ENCODE measurements at places on chromosomes 12 and 14.
A peak's percentile ranks its signal among the peaks of the same experiment; 100 is the strongest.

DNA sequence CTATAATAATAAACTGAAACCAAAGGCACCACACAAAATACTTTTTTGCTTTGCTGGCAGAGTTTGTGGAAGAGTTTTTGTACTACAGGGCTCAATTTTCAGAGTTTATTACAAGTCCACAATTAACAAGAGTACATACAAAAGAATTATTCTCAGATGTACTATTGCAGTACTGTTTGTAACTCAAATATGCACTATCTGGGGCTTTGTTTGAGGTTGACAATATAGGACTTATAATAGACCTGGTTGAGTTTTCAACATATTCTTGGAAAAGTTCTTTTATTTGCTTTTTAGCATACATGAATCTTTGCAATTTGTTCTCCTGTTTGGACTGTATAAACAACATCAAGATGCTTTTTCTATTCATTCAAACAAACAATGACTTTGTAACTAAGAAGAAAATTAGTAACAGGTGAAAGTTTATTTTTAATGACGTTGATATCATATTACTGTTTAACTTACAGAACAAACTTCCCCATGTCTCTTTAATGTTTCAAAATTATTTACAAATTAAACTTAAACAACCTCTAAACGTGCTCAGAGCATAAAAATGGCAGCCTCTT is 407.4 kb upstream of the PRICKLE1 start:
- no peak for DNase-seq

DNA sequence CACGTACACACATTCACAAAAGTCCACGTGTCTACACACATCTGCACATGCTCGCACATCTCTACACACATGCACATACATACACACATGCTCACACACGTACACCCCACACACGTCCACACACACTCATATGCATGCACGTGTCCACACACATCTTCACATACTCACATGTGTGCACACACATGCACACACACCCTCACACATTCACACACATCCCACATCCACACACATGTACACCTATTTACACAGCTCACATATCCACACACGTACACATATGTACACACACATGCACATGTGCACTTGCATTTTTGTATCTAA is 3.6 kb downstream of the ADGRD1 start:
- no peak for DNase-seq

- DNase-seq: no peak
Observed at GRCh38 chr12:14962797-14963196, 1.4 kb upstream of the ARHGDIB start.

GRCh38 chr12:22812531-22812930 is 187.6 kb downstream of the ETNK1 start:
- no peak for DNase-seq

DNA sequence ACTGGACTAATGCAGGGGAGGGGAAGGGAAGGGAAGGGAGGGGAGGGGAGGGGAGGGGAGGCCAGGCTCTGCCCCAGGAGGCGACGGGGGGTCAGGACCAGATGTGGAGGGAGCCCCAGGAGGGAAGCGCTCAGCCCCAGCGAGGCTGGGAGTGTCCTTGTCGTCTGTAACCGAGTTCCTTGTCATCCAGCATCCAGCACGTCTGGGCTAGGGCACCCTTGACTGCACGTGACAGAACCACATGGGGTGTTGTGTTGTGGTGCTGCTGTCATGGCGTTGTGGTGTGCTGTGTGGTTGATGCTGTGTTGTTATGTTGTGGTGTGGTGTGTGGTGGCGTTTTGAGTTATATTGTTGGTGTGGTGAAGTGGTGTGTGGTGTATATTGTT is 28.4 kb upstream of the SFSWAP start:
- DNase-seq: no peak

DNA sequence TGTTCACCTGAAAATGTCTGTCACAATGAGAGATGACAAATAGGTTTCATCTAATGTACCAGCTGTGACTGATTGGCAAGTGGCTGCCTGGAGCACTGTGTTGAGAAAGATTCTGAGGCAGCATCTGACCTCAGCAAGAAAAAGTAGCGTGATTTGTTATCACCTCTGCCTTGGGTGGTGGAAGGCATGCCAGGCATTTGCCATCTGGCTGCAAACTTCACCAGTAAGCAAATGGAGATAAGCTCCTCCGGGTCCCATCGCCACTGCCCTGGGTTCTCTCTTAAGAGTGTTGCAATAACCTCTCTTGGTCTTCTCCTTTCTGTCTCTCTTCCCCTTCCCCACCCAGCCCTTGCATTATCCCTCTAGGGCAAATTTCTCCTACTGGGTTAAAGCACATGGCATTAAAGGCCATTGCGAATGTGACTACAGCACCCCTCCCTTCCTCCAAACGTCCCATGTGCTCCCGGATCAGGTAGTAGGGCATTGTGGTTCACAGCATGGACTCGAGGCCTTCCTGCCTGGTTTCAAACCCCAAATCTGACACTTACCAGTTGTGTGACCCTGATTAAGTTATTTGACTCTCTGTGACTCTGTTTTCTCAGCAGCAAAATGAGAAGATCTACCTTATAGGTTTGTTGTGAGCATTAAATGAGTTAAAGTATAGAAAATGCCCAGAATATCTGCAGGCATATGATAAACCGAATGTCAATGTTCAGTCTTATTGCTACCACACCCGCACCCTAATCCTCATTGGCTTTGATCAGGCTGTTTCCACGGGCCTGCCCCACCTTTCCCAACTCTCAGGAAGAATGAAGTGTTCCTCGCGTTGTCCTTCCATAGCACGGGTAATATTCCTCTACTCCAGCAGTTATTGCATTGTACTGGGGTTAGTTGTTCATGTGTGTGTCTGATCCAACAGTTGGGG is 8.2 kb upstream of the LGALS3 start:
- no peak for DNase-seq

DNA sequence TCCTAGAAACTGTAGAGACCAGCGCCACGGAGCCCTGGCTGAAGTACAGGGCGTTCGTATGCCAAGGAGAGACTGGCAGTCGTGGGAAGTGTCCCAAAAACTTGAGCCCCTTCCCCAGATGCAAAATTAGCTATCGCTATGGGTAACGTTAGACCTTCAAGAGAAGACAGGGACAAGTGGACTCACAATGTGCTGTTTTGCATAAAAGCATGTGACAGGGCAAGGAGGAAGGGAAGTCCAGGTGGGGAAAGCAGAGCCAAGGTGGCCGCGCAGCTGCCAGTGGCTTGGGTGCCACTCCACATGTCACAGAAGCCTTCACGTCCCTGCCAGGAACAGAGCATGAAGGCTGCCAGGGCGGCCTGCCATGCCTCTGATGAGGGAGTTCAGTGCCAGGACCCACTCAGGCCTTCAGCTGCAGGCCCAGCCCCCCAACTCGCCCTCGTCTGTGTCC is 61.2 kb upstream of the DYNC1H1 start:
- peak; percentile 59 for DNase-seq

GRCh38 chr12:105409279-105409678 is 78.8 kb downstream of the C12orf75 start:
- DNase-seq: no peak

DNA sequence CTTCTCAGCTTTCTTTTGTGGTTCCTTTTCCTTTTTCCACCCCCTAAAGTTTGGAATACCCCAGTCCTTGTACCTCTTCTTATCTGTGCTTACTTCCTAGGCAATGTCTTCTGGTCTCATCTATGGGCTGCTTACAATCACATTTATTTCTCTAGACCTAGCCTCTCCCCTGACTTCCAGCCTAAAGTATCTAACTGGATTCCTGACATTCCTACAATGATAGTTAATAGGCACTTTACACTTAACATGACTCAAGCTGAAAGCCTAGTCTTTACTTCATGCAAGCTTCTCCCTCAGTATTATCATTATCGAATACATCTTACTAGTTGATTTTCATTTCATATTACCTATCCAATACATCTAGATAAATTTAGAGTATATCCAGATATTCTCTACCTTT is 21.2 kb downstream of the CLECL1 start:
- no peak for DNase-seq

GRCh38 chr12:126914170-126914793 is 1352.7 kb upstream of the TMEM132C start:
- no peak for DNase-seq

GRCh38 chr12:57240926-57241401 is 10.0 kb downstream of the STAC3 start:
- DNase-seq: peak; percentile 52

- DNase-seq: no peak
Observed at GRCh38 chr14:105207460-105207901, 26.4 kb upstream of the NUDT14 start.

DNA sequence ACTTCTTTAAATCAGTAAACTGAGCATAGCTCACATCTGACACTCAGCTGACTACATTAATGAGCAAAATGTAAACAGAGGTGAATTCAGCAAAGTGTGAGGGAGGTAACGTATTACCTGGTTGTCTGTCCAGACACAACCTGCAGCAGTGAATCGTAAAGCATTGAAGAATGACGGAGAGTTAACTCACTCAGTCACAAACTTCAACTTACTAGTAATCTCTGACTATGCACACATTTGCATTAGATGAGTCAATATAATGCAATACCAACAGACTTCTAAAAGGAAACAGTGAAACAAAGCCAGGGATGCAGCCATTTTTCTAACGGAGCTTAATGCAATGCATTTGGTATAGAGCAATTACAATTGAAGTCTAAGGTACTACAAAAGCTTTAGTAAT is 40.0 kb downstream of the STX2 start:
- no peak for DNase-seq

GRCh38 chr12:28937196-28937595 is 211.9 kb upstream of the FAR2 start:
- DNase-seq: no peak

DNA sequence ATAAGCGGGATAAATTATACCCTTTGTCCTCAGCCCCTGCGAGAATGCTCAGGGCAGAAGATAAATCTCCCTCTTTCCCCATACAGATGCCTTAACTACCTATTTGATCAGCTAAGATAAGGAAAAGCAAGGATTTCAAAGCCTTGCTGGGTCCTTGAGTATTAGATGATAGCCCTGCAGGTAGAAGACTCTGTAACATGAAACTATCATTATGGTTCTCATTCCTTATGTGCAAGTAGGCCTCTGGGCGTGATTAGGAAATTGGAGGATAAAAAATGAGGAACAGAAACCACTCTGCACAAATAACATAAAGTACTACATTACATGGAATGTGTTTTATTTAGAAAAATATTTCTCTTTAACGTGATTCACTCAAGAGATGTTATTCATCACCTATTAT is 14.5 kb upstream of the WDR89 start:
- no peak for DNase-seq

DNA sequence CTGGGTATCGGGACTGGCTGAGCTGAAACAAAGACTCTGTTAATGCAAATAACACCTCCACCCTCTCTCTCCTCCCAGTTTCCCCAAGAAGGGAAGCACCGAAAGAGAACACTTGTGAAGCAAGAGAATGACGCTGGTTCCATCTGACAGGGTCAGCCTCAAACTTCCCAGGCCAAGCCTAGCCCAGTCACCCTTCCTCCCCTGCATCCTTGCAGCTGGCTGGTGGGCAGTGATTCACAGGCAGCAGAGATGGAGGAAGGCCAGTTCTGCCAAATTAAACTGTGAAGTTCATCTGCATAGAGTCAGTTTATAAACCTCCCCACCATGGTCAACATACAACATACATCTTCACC is 2.8 kb downstream of the LRRC74A start:
- peak; percentile 27 for DNase-seq

- DNase-seq: no peak
Observed at GRCh38 chr12:75556311-75556899, 45.0 kb upstream of the KRR1 start.

DNA sequence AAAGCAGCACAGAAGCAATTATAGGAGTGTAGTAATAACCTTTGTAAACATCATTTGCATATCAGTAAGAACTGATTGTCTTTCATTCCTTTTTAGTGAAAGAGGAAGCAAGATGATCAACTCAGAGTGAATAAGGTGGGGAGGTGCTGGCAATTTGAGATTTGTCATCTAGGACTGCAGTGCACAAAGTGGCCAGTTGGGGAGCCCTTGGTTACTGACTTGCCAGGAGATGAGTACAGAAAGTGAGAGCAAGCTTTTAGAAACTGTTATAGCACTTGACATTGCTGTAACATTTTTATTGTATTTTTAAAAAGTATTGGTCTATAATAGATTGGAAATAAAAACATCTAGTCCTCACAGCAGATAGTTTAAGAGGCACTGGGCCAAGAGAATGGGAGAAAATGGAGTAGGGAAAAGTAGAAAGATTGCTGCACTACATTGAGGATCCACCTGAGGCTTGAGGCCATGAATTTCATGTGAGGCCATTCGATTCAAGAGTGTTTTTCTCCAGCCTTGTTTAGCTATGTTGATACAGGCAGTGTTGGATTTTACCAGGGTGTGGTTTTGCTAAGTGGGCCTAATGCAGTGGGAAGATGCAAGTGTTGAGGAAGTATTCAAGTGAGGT is 98.2 kb downstream of the SNAPC1 start:
- DNase-seq: no peak

- DNase-seq: no peak
Observed at GRCh38 chr12:89514751-89515150, 9.8 kb downstream of the GALNT4 start.

DNA sequence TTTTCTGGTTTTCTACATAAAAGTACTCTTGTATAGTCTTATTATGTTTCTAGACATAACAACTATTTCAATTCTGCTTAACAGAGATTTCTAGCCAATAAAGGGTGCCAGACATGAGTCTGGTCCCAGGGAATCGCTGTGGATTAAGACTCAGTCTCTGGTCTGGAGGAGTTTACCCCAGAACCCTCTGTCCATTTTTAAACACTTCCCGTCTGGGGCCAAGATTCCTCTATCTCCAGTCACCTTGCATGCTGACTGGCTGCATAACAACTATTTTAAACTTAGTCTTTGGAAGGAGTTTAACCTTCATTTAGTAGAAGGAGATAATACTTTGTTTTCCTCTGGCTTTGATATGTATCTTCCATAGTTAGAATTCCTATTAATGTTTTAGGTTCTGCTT is 163.1 kb upstream of the IFNG-AS1 start:
- DNase-seq: no peak

DNA sequence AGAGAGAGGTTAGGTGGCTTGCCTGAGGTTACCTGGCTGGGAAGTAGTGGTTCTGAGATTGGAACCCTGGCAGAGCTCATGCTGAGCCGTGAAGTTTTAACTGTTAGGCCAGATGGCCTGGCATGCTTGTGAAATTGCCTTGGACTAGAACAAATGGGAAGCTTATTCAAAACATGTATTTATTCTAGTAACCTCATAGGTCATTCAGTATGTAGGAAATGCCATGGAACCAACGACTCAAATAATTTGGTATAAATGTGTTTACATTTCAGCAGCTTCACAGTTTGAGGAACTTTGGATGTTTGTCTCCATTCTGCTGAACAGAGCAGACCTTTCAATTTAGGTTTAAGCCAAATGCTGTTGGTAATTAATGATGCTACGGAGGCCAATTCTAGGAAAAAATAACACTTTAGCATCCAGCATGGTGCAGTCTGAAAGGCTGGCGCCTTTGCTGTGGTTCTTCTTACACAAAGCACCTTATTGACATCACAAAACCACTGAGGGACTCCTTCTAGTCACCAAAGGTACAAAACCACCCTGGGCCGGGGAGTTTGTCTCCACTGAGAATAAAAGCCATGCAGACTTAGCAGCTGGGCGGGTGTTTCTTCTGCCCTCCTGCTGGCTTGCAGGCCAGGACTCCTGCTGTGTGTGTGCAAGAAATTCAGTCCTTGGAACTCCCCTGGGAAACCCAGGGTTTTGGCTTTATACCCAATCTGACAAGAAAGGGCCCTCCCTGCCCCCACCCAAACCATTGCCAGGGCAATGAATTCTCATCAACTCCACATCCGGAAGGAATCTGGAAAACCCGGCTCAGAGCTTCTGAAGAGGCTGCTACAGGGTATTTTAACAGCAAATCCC is 64.2 kb downstream of the ELK3 start:
- DNase-seq: no peak
